ENCODE measurements at places on chromosomes 12 and 14. TPM values are rescaled to one million over a fixed set of nuclear protein-coding genes. Genes with fewer than 3 reads are reported as not detected.
A peak's percentile ranks its signal among the peaks of the same experiment; 100 is the strongest.

DNA sequence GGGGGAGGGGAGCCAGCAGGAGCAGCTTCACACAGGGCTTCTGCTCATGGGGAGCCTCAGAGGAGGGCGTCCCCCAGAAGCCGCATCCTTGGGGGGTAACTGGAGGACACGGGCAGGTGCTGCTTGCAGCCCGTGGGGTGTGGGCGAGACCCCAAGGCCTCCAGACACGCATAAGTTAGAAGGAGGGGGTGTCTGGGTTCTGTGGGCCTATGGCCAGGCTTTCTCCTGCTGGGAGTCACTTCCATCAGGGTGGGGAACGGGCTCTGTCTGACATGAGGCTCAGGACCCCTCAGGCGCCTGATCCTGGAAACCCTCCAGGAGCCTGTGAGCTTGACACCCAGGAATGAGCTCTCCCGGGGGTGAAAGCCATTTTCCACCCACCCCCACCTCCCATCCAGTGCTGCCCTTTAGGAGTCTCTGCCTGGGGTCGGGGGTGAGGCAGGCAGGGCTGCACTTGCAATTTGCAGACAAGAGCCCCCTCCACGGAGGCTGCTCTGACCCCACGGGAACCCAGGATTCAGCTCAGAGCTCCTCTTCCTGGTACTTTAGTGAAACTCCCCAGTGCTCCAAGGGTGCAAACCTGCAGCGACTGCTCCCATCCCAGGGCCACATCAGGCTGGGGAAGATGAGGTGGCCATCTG, 325.7 kb downstream of the ADGRD1 start:
- no peak overlapping the region for H3K27ac ChIP-seq
- H3K27me3 ChIP-seq = peaks cover 13% of the 10 kb centered on the region
- H3K4me1 ChIP-seq = no peaks in the 10 kb centered on the region
- H3K4me3 ChIP-seq = no peak overlapping the region

GRCh38 chr14:34331728-34332623, 130.1 kb downstream of the SPTSSA start:
- no peak for DNase-seq
- peaks cover 23% of the 10 kb centered on the region for H3K4me1 ChIP-seq
- no peak overlapping the region for H3K27ac ChIP-seq
- no peaks in the 10 kb centered on the region for H3K36me3 ChIP-seq
- H3K4me3 ChIP-seq = no peak overlapping the region

DNA sequence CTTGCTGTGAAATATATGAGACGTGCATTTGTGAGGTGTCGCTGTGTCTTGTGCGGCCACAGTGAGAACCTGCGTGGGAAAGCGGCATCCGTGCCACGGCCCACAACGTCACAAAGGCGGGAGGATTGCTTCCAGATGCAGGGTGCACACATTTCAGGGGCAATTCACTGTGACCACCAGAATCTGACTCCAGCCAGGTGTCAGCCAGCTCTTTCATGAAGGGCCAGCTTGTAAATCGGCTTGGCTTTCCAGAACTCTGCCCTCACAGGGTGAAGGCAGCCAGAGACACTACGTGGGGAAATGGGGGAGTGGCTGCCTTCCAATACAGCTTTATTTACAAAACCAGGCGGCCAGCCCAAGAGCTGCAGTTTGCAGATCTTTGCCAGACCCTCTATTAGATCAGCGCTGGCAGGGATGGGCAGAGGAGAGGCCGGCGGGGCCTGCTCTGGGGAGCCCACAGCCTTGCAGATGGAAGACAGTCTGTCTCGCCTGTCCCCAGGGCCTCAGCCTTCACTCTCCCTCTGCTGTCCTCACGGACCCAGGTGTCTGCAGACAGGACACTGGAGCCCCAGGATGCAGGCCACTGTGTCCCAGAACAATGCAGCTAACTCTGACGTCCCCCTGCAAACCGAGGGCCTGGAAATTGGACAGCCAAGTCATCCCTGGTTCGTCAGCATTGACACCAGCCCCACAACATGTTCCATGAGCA, 53.5 kb downstream of the ADGRD1 start:
- no peaks in the 10 kb centered on the region for H3K36me3 ChIP-seq
- DNase-seq = no peak
- H3K4me1 ChIP-seq = no peaks in the 10 kb centered on the region
- no peak overlapping the region for H3K4me3 ChIP-seq

DNA sequence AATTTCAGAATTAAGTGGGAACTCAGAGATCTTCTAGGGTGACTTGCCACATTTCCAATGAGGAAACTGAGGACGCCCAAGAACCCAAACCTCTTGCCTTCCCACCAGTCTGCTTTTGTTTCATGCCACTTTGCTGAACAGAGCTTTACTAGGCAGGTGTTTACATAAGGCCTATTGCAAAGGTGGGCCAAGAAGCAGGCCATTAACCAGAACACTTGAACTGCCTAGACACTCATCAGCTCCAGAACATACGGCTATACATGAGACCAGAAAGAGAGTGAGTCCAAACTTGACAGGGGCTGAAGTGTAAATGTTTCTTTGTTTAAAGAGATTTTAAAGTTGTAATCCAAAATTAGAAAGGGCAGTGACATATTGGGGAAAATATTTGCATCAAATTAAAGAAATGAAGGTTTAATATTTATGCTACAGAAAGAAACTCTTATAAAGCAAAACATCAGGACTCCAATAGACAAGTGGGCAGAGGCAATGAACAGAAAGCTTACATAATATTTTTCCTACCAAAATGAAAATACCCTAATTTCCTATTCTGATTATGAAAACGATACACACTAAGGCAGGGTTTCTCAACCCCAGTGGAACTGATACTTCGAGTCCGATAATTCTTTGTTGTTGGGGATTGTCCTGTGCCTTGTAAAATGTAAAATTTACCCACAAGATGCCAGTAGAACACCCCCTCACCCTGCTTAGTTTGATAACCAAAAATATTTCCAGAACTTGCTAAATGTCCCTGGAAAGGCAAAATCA, 11.7 kb downstream of the BATF start:
- no peak overlapping the region for H3K27ac ChIP-seq
- DNase-seq = no peak
- no peaks in the 10 kb centered on the region for H3K36me3 ChIP-seq
- H3K4me1 ChIP-seq = peaks cover 14% of the 10 kb centered on the region
- H3K4me3 ChIP-seq = no peak overlapping the region
- H3K27me3 ChIP-seq = no peaks in the 10 kb centered on the region

GRCh38 chr14:24699052-24699451, 65.1 kb upstream of the GZMB start:
- DNase-seq = no peak
- H3K27me3 ChIP-seq = peaks cover 5% of the 10 kb centered on the region
- no peaks in the 10 kb centered on the region for H3K36me3 ChIP-seq
- H3K27ac ChIP-seq = no peak overlapping the region
- no peak overlapping the region for H3K4me3 ChIP-seq

- no peak overlapping the region for H3K27ac ChIP-seq
- H3K36me3 ChIP-seq = no peaks in the 10 kb centered on the region
- H3K27me3 ChIP-seq = peaks cover 5% of the 10 kb centered on the region
- H3K4me3 ChIP-seq = no peak overlapping the region
- H3K4me1 ChIP-seq = peaks cover 16% of the 10 kb centered on the region
Observed at GRCh38 chr12:66751432-66752113, 72.7 kb upstream of the GRIP1 start.

DNA sequence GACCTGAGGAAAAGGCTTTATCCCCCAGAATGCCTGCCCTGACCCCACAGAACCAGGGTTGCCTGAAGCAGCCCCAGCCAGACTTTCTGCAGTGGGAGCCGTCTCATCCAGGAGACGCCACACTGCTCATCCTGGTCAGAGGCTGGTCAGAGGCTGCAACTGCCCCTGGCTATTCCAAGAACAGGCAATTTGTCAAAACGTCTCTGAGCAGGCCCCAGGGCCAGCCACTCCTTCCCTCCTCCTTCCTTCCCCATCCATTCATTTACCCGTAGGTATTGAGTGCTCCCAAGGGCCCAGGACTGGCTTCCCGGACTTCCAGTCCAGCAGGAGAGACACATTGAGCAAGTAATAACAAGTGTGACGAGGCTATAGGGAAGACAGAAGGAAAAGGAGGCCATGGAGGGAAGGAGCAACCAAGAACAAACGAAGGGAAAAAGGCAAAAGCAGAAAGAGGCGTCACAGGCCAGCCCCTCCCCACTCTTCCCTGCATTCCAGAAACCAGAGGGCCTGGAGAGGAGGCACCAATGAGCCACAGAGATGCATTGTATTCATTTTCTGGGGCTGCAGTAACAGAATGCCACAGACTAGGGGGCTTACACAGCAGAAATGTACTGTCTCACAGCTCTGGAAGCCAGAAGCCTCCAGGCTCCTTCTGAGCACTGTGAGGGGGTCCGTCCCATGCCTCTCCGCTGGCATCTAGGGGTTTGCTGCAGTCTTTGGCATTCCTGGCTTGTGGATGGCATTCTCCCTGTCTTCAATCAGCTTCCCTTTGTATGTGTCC, 21.0 kb upstream of the CD9 start:
- H3K4me3 ChIP-seq = no peak overlapping the region
- no peaks in the 10 kb centered on the region for H3K36me3 ChIP-seq
- no peaks in the 10 kb centered on the region for H3K27me3 ChIP-seq
- peak overlapping the region; percentile 84 for H3K27ac ChIP-seq
- H3K4me1 ChIP-seq = peaks cover 6% of the 10 kb centered on the region

DNA sequence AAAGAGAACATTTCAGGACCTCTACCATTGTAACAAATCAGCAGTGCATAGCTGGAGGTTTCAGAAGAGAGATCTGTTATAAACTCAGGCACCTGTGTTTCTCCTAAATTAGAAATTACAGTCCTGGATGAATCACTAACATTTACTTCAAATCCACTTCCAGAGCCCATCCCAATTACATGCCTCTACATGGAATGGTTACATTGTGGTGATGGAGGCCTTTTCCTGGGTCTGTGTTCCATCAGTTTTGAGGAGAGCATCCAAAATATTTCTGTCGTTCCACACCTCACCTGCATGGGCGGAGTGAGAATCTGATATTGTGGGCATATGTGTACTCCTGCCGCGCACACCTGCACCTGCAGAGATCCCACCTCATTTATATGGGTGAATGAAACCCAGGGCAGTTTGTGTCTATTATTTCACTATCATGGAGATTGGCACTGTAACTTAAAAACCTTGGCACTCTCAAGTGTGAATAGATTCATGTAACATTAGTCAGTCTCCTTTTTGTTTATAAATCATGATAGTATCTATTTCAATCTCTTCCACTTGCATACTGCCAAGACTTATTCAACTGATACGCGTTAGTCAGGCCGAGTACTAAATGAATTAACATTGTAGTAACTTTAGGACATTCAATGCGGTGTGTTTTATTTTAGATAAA, 215.1 kb upstream of the FAR2 start:
- no peaks in the 10 kb centered on the region for H3K27me3 ChIP-seq
- H3K27ac ChIP-seq = no peak overlapping the region
- no peak for DNase-seq
- H3K36me3 ChIP-seq = no peaks in the 10 kb centered on the region
- peaks cover 27% of the 10 kb centered on the region for H3K4me1 ChIP-seq

DNA sequence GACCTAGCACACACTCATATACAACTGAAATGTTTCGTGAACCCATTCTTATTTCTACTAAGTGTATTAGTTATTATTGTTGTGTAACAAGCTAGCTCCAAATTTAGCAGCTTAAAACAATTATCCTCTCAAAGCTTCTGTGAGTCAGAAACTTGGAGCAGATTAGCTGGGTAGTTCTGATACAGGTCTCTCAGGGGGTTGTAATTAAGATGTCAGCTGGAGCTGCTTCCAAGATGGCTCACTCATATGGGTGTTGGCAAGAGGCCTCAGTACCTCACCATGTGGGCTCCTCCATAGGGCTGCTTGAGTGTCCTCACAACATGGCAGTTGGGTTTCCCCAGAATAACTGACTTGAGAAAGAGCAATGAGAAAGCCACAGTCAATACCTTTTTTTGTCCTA, 9.8 kb downstream of the GPR135 start:
- DNase-seq = no peak
- H3K4me1 ChIP-seq = peaks cover 28% of the 10 kb centered on the region
- H3K27ac ChIP-seq = no peak overlapping the region
- no peaks in the 10 kb centered on the region for H3K27me3 ChIP-seq

- H3K27ac ChIP-seq = no peak overlapping the region
- peaks cover 6% of the 10 kb centered on the region for H3K4me1 ChIP-seq
- DNase-seq = no peak
- H3K27me3 ChIP-seq = no peaks in the 10 kb centered on the region
- no peaks in the 10 kb centered on the region for H3K36me3 ChIP-seq
Observed at GRCh38 chr12:6180268-6181051, 19.7 kb upstream of the CD9 start.

- no peak overlapping the region for H3K4me3 ChIP-seq
- H3K4me1 ChIP-seq = peaks cover 74% of the 10 kb centered on the region
- no peak for DNase-seq
- H3K27me3 ChIP-seq = no peaks in the 10 kb centered on the region
- no peaks in the 10 kb centered on the region for H3K36me3 ChIP-seq
Observed at GRCh38 chr12:19848421-19848820, 409.1 kb downstream of the AEBP2 start.

DNA sequence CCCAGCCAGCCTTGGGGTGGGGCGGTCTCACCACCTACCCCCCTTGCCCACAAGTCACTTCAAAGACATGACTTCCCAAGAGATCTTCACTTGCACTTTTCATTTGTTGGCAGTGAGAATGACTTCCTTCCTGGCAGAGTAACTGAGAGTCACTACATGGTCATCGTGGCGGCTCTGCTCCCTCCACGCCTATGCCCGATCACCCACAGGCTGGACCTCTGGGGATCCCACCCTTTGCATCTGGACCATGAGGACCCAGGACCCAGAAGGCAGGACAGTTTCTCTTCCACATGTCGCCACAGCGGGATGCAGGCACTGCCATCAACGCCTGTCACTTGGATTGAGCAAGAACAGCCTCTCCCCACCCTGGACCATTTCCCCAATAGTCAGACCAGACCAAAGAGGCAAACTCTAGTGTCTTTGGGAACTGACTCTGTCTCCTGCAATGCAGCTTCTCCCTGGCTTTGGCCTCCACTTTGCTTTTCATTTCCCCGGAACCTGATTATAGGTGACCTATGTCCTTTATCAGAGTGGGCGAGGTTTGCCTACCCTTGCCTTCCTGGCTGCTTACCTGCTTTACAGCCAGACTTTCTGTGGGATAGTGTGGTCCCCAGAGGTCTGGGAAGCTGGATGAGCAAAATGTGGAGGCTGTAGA, 3.6 kb downstream of the VDR start:
- H3K36me3 ChIP-seq = peaks cover 2% of the 10 kb centered on the region
- no peak overlapping the region for H3K4me3 ChIP-seq
- H3K4me1 ChIP-seq = peaks cover 36% of the 10 kb centered on the region
- no peak for DNase-seq
- no peaks in the 10 kb centered on the region for H3K27me3 ChIP-seq
- H3K27ac ChIP-seq = no peak overlapping the region

DNA sequence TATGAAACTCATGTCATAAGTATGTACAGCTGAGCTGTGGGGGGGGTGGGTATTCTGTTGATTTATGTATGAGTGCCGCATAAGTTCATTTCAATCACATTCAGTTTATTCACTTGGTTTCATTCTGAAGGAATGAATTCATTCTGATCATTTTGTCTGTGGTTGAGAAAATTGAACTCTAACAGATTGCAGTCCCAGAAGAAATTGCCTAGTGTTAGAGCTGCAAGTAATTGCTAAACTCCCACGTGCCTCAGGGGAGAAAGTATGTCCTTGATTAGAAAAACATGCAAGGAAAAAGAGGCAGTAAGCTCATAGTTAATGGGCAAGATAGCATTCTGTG, 442.4 kb upstream of the MGAT4C start:
- no peaks in the 10 kb centered on the region for H3K27me3 ChIP-seq
- H3K27ac ChIP-seq = peak overlapping the region; percentile 67
- H3K4me3 ChIP-seq = peak overlapping the region; percentile 41
- peaks cover 13% of the 10 kb centered on the region for H3K4me1 ChIP-seq
- DNase-seq = no peak

Gene KIF26A
- total RNA-seq = 0.60 TPM

Gene TMEM233
- total RNA-seq = not detected

Gene CDCA3
- total RNA-seq = 4.1 TPM

Gene TNFRSF1A
- 128 TPM for total RNA-seq

Gene INHBE
- total RNA-seq = 8.4 TPM

Gene TIMELESS
- 11.7 TPM for total RNA-seq

Gene RPL10L
- total RNA-seq = not detected

Gene SLC7A8
- total RNA-seq = 0.89 TPM

Gene BIN2
- not detected for total RNA-seq

Measured in chondrocyte (in vitro differentiated cells).